ENCODE measurements at places on chromosomes 2 and 18.

GRCh38 chr18:8911408-8912340 is 190.8 kb upstream of the NDUFV2 start:
- DNase-seq: no peak

DNA sequence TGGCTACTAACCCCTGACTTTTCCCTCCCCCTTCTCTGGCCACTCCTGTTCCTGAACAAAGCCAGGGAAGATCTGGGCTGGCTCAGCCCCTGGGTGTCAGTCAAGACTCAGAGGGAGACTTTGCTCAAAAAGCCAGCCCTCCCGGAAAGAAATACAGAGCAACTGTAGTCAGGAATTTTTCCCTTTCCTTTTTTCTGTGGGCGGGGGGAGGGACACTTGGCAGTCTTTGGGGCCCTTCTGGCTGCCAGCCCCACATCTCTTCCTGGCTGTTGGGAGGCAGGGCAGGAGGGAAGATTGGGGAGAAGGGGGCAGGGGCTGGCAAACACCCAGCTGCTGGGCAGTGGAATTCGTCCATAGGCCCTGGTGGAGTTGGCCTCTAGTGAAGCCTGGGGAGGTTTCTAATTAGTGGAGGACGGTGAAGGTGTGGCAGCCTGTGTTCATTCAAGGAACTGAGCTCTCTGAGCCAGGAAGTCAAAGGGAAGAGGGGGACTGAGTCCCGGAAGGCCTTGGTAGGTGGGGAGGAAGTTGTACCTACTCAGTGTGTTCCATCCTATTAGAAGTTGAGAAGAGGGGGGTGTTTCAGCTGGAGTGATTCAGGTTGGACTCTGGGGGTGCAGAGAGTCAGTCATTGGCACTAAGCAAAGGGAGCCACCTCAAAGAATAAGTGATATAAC is 10.9 kb downstream of the IGFBP2 start:
- no peak for DNase-seq

DNA sequence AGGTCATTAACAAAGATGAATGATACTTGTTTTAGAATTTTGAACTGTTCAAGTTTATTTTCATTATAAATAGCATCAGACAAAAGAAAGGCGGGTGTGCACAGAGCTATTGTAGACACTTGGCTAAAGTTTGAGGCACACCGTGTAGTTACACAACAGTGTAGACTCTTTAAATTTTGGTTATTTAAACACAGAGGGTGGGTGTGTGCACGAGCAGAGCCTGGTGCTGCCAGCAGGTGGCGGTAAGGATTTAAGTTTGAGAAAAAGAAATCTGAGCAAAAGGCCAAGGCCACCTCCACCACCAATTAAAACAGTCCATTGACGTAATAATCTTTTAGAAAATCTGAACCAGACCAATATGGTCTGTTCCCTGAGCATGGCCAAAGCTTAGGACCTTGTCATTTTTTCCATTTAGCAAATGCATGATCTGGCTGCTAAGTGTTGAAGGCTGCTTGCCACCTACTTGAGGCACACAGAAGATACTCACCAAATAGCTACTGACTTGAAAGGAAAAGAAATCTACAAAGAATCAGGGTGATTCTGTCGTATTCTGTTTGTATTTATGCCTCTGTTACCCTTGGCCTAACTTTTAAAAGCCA is 14.3 kb downstream of the COPS7B start:
- DNase-seq: no peak

DNA sequence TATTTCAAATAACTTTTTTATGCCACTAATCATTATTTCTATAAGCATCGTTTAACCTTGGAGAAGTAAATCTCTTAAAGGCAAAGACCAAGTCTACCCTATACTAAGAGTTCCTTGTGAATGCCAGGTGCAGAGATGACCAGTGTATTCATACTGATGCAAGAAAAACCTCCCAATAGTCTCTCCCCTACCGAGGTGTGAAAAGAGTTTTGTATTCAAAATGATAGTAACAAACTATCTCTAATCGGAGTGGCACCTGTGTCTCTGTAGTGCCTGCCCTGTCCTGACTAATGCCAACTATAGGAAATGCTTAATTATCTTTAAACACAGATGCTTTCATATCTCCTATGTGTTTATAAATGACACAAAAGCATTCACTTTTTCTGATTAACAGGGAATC is 798.5 kb downstream of the TRIB2 start:
- DNase-seq: no peak

DNA sequence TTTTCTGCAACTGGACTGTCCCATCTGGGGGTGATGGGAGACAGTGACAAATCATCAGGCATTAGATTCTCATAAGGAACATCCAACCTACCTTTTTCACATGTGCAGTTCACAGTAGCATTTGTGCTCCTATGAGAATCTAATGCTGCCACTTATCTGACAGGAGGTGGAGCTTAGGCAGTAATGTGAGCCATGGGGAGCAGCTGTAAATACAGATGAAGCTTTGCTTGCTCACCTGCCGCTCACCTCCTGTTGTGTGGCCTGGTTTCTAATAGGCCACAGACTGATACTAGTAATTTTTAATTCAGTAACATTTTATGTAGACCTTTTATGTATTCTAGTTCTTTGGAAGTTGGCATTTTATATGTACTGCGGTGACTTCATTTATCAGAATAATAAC is 180.1 kb upstream of the SPOPL start:
- no peak for DNase-seq

- no peak for DNase-seq
Observed at GRCh38 chr18:21701621-21702020, 3.0 kb downstream of the ABHD3 start.

DNA sequence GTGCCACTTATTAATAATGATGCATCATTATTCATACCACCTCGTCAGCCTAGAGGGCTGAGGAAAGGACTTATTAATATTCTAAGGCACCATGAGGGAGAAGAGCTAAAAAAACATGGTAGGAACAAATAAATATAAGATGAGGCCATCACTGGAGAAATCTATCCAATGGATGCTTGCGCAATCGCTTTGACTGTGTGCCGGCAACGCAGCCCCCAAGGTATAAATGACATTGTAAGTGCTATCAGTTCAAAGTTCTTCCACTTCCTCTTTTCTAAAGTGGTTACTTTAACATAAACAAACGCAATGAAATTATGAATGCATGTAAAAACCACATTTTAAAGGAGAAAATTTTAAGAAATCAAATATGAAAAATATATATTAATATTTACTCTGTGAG is 164.6 kb downstream of the EIPR1 start:
- no peak for DNase-seq

Measured in muscle of arm (tissue), 14 donors.